Renal cortical epithelial cell (primary cell): ENCODE measurements at places on chromosomes 7 and 10.
A peak's percentile ranks its signal among the peaks of the same experiment; 100 is the strongest.

DNA sequence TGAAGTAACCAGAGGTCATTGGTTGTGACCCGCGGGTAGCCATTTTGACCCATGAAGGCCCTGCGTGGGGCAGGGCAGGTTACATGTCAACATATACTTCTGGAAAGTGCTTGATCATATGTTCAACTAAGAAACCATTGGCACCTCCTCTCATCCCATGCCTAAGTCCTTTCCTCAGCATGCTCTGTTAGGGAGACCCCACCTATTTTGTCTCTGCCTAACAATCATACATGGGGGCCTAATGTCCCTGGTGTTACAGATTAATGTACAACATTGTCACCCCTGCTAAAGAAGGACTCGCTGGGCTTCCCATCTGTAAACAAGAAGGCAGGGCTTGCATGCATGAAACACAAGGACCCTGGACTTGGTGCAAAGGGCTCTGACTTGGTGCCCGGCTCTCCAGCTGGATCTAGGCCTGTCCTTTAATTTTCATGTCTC, 133.7 kb upstream of the TNS3 start:
- no peak for DNase-seq

- no peak for DNase-seq
These were observed 68.6 kb upstream of the EFCAB10 start for GRCh38 chr7:105649727-105650381.

GRCh38 chr7:4270941-4271715, 411.0 kb upstream of the FOXK1 start:
- no peak for DNase-seq

DNA sequence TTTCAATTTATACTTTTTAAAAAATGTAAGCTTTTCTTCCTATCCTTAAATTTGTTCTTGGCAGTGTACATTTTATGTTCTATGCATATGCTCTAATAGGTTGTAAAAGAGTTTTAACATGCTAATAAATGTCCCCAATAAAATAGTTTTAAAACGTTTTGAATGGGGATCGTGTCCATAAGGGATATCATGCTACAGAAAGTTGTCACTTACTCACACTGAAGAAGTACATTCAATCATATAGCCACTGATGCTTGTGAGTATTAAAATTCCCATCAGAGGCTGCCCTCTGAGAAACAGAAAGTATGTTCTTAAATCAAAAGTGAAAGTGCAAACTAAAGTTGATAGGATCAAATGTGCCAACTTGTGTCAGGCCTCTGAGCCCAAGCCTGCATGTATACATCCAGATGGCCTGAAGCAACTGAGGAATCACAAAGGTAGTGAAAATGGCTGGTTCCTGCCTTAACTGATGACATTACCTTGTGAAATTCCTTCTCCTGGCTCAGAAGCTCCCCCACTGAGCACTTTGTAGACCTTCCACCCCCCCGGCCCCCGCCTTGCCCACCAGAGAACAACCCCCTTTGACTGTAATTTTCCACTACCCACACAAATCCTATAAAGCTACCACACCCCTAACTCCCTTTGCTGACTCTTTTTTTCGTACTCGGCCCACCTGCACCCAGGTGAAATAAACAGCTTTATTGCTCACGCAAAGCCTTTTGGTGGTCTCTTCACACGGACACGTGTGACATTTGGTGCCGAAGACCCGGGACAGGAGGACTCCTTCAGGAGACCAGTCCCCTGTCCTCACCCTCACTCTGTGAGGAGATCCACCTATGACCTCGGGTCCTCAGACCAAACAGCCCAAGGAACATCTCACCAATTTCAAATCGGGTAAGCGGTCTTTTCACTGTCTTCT, 877 bp upstream of the NOD1 start:
- peak; percentile 57 for DNase-seq

DNA sequence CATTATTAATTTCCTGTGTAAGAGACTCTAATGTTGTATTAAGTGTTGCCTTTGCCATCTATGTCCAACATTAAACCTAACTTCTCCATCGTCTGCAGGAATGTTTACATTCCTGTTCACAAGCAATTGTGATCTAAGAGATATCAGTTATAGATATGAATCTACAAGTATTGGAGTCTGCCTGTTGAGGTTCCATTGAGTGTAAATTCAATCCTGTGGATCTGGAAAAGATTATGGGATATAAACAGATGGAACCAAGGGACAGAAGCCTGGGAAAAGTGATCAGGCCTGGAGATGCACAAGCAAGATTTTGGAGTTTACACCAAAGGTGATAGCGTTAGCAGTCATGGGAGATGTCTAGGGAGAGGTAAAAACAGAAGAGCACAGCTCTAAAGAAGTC, 135.5 kb downstream of the LSMEM1 start:
- DNase-seq = no peak
